GM18507 (cell line): ENCODE measurements at places on chromosomes 5 and 9.

GRCh38 chr5:143073766-143074165 lies 303.6 kb downstream of the ARHGAP26 start:
- DNase-seq = no peak

- DNase-seq = no peak
Measured at GRCh38 chr5:56259002-56259511, 25.9 kb upstream of the ANKRD55 start.

DNA sequence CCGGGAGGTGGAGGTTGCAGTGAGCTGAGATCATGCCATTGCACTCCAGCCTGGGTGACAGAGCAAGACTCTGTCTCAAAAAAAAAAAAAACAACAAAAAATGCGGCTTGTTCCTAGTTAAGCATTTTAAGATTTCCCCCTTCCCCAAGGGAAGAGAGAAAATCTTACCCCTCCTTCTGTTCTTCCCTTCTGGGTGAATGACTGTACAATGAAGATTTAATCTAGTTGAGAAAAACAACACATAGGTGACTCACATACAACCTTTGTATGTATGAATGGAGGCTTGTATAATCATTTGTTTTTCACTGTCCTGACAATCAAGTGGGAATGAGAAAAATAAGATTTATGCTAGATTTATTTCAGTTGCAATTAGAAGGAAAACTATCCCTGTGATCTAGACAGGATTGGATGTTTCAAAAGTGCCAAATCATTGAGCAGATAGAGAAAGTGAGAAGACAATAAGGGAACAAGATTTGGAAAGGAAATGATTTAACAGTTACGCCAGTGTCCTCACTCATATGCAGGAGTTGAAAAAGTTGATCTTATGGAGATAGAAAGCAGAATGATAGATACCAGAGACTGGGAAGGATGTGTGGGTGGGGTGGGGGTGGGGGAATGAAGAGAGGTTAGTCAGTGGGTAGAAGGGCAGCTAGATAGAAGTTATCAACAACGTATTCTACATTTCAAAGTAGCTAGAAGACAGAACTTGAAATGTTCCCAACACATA lies 16.7 kb downstream of the GDA start:
- DNase-seq = no peak

DNA sequence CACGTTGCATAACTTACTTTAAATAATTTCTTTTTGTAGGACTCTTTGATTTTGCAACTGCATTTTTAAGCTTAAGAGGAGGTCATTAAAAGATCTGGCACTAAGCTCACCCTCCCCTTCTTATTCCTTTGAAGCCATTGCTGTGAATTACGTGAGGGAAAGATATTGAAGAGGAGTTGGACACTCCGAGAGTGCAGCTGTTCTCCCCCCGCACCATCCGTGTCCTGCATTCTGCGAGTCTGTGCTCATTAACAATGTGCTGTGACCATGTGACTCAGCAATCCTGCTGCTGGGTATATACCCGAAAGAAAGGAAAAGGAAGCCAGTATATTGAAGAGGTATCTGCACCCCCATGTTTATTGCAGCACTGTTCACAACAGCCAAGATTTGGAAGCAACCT lies 40.0 kb downstream of the NXNL2 start:
- DNase-seq = no peak

GRCh38 chr9:106843371-106843770 lies 19.6 kb upstream of the ZNF462 start:
- DNase-seq = no peak

- no peak for DNase-seq
Measured at GRCh38 chr5:143229426-143229895, 174.0 kb downstream of the NR3C1 start.
